NCI-H187 (cell line): ENCODE measurements at places on chromosomes 12 and 14.

- DNase-seq = no peak
Measured at GRCh38 chr14:23704890-23705289, 68.7 kb downstream of the DHRS2 start.

DNA sequence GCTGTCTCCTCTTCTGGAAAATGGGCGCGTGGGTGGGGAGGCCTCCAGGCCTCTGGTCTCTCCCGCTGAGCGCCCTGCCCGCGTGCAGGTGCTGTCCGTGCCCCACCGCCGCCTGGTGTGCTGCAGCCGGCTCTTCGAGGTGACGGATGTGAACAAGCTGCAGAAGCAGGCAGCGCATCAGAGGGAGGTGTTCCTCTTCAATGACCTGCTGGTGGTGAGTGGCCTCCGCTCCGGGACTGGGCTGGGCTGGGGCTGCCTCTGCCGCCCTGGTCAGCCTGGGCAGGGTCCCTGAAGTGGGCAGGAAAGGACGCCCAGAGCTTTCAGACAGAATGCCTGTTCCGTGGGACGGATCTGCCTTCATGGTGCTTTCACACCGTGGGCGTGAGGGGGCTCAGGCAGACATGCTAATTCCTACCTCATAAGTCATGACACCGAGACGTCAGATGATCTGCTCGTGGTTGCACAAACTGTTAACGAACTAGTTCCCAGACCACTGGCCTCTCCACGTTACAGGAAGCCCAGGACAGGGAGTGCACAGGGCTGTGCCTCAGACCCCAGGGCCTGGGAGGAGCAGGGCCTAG is 50.5 kb downstream of the SLC6A12 start:
- no peak for DNase-seq

- no peak for DNase-seq
Measured at GRCh38 chr14:92154283-92154942, 32.6 kb downstream of the CPSF2 start.

DNA sequence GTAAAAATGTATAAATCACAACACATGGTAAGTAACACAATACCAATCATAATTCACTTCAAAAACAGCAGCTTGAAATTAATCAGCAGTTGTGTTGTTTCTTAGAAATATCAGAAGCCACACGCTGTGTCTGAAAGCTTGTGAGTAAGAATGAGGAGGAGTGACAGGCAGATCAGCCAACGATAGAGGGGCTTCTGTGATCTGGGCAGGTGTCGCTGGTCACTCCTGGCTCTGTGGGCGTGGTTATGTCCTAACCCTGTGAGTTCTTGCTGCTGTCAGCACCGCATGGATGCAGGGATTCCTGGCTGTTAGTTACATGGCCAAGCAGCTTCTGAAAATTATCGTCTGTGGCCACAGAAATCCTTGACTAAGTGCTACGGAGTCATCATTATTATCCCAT is 123.4 kb downstream of the SLC25A47 start:
- DNase-seq = no peak

GRCh38 chr12:132244724-132245295 is 84.6 kb downstream of the GALNT9 start:
- no peak for DNase-seq

- no peak for DNase-seq
Measured at GRCh38 chr12:34163443-34163842, 141.1 kb downstream of the ALG10 start.

GRCh38 chr14:54213536-54213935 is 183.3 kb upstream of the CDKN3 start:
- DNase-seq = no peak

GRCh38 chr14:106209755-106210154 is 683.4 kb downstream of the TMEM121 start:
- DNase-seq = no peak

- no peak for DNase-seq
Measured at GRCh38 chr12:10562306-10562933, 51.0 kb downstream of the MAGOHB start.

DNA sequence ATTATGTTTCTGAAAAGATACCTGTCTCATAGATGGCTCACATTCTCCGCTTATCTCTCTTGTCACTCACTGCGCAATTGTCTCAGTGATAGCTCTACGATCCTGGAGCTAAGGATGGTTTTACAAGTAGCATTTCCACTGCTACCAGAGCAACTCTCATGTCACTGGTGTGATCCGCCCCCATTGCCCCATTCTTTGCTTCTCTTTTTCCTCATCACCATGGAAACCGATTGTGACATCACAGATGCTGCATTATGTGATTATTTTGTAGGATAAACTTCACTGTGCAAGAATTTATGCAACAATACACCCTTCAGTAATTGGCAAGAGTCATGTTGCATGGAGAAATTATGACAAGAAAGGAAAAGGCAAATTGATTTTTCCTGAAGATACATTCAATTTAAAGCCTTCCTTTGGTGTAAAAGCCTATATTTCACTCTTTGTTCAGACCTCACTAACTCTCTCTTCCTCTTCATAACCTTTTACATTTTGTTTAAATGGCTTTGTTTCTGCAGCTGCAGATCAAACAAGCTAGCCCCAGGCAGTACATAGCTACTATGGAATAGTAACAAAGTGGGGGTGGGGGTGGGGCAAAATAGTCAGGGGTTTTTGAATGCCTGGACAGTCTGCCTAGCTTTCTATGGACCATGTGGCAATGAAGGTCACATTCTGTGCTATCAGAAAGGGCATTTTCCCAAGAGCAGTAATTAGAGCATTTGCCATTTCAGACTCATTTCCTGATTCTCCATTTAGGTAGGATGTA is 539.8 kb downstream of the NRXN3 start:
- no peak for DNase-seq

DNA sequence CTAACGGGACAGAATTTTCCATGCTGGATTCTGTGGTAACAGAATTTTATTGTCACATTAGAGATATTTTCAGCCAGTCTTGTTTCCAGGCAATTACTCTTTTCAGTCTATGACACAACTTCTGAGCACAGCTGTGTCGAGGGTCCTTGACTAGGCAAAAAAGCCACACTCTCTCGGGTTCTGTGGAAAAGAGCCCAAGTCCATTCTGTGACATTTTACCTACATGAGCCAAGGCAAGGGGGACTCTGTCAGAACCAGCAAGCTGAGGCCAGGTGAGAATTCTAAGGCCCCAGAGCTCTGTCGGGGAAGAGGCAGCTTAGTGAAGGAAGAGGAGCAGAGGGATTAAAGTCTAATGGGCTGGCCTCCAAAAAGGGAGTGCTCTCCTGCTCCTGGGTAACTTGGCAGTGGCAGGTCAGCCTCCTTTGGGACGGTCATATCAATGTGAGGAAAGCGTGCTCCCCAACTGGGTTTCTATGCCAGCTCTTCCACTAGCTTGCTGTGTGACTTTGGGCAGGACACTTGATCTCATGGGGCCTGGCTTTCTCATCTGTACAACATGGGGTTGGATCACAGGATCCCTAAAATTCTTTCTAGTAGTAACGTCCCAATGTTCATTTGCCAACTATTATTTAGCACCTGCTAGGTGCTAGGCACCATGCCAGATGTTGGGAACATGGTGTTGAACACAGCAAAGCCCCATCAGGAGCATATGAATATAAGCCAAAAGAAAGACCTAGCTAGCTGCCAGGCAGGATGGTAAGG is 16.0 kb upstream of the RIC8B start:
- DNase-seq = no peak

DNA sequence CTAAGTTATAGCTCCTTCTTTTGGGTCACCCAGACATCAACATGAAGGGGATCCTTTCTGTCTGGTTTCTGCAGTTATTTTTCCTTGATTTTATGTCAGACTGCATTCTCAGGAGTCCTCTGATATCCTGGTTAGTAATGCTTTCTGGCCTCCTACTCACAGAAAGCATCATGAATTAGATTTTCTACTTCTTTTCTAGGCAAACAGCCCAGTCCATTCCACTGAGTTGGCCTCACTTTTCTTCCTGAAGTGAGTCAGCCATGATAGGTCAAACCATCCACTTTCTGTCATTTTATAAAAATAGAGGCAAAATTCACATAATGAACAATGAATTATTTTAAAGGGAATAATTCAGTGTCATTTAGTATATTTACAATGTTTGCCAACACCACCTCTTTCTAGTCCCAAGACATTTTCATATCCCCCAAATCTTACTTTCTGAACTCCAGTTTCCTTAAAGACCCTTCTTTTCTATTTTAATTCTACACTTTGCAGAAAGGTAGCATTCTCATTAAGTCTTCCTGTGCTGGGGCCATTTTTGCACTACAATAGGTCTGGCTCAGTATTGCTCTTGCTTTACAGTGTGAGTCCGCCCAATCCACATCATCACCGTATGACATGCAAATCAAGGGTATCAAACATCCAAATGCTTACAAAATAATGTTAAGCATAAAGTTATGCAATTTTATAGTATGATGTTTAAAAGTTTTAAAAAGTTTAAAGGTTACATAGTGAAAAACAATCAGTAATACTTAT is 95.1 kb downstream of the UNC79 start:
- no peak for DNase-seq

DNA sequence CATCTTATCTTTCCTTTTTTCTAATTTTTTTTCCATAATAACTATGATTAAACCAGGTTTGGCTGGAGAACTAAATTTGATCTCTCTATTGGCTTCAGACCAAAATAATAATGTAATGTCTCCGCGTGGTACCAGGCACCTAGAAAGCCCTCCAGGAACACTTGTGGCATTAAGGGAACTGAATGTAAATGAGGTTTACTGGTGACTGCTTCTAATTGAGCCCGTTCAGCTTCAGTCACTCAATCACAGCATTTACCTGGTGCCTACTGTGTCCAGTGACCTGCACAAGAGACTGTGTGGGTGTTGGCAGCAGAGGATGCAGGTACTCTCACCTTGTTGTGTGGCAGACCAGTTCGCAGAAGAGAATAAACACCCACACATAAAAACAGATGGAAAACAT is 302.5 kb downstream of the DPF3 start:
- no peak for DNase-seq

DNA sequence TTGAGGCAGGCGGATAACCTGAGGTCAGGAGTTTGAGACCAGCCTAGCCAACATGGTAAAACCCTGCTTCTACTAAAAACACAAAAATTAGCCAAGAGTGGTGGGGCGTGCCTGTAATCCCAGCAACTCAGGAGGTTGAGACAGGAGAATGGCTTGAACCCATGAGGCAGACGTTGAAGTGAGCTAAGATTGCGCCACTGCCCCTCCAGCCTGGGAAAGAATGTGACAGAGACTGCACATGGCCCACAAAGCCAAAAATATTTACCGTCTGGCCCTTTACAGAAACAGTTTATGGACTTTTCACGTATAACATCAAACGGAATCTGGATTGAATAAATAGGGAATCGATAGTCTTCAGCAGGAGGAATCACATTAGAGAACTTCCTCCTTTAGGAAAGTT is 3.5 kb downstream of the RSRC2 start:
- DNase-seq = no peak

GRCh38 chr12:91109148-91109564 is 2.1 kb downstream of the LUM start:
- DNase-seq = peak; percentile 78

- no peak for DNase-seq
Measured at GRCh38 chr14:101939646-101940170, 24.7 kb upstream of the DYNC1H1 start.

DNA sequence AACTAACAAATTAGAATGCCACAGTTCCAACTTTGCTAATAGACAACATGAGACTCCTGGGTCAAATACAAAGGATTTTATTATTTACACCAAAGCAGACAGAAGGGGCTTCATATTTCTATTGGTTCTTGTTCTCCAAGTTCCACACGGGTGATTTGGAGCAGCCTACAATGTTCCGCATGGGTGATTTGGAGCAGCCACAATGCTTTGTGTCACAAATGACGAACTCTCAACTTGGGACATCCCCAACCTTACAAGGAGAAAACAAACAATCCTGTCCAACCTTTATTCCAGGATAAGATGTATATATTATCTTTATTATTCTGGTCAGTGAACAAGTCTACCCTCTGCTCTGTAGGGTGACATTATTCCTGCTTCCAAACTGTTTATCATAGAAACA is 694.3 kb upstream of the MGAT4C start:
- peak; percentile 31 for DNase-seq

GRCh38 chr12:124082687-124083086 is 109.7 kb downstream of the ZNF664 start:
- no peak for DNase-seq

GRCh38 chr12:108021949-108022522 is 107.1 kb upstream of the WSCD2 start:
- no peak for DNase-seq

GRCh38 chr12:20483776-20484175 is 115.4 kb downstream of the PDE3A start:
- no peak for DNase-seq

GRCh38 chr14:79254069-79254775 is 957.1 kb downstream of the DIO2 start:
- no peak for DNase-seq
